Mononuclear cell (primary cell): ENCODE measurements at places on chromosomes 2 and 18. TPM values are rescaled to one million over a fixed set of nuclear protein-coding genes. Genes with fewer than 3 reads are reported as not detected.

UBE2F gene
- total RNA-seq, result 80.8 TPM

SIX3 gene
- total RNA-seq, result not detected

DTNA gene
- total RNA-seq, result 0.31 TPM

SP5 gene
- total RNA-seq, result not detected

CELF4 gene
- not detected for total RNA-seq

EMILIN1 gene
- total RNA-seq, result 0.63 TPM

TCF4 gene
- 27.5 TPM for total RNA-seq

ZNF638 gene
- total RNA-seq, result 157 TPM

HRH4 gene
- 0.42 TPM for total RNA-seq

AMER3 gene
- total RNA-seq, result not detected

DYNAP gene
- not detected for total RNA-seq
